Dermis microvascular lymphatic vessel endothelial cell (primary cell): ENCODE measurements at places on chromosomes 16 and 17. TPM values are rescaled to one million over a fixed set of nuclear protein-coding genes. Genes with fewer than 3 reads are reported as not detected.
A peak's percentile ranks its signal among the peaks of the same experiment; 100 is the strongest.

GRCh38 chr17:65058146-65058545, 1.6 kb upstream of the GNA13 start:
- DNase-seq: no peak

DNA sequence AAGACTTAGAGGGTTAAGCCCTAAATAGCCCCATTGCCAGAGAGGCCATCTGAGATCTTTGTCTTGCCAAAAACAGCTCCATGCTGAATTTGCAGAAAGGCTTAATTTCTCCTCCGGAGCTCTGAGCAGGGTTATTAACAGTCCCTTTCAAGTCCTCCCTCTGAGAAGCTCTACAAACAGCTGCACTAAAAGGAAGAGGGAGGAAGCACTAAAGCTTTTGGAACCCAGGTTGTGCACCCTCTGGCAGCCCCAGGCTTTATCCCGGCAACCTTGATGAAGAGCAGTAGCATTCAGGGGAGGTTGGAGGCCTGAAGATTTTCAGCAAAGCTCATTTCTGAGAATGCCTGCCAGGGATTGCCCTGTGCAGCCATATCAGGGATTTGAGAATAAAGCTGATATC, 554.7 kb downstream of the RBFOX1 start:
- DNase-seq: no peak

DNA sequence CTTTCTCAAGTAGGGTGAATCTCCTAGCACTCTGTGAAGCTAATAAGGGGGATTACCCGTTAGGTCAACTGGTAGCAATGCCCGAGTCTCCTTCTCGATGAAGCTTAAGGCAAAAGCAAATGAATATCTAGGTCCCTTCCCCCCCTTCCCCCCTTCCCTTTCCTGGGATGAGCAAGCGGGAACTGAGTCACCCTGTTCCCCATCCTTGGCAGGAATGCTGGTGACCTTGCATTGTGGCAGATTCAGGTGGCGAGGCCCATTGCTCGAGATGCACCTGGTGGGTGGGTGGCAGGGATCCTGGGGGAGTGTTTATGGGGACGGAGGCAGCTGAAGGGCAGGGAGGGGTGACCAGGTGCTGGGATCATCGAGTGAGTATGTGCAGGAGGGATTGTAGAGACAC, 7.1 kb downstream of the NXPH3 start:
- DNase-seq: peak; percentile 40

The TBC1D3 gene
- not detected in 2 replicates for total RNA-seq

GRCh38 chr16:50547340-50548124, 664 bp upstream of the NKD1 start:
- no peak for DNase-seq

- peak; percentile 58 for DNase-seq
Observed at GRCh38 chr17:80036715-80037477, 454 bp downstream of the CCDC40 start.

DNA sequence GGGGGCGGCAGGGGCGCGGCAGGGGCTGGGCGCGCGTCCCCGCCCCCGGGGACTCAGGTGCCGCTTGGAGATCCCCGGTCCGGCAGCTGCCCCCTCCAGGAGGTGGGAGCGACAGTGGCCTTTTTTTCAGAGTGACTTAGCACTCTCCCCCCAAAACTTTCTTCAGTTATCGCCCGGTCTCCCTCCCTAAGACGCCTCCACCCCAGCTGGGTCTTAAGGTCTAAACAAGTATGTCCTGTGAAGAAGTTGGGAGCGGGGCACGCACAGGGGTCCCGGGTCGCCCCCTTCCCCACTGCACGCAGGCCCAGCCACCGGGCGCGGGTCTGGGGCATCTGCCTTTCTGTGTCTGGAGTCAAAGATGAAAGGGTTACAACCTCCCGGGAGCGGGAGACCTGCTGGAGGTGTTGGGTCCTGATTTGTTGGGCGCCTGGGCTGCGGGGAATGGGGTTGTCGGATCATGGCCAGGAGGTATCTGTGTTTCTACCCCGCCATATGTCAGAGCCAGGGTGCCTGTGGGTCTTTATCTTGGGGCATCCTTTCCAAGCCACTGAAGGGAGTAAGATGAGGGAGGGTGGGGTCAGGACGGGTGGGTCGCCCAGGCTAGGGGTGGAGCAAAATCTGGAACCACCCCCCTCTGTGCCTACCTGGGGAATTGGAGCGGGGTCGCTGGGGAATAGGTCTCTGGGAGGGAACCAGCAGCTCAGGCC, 757 bp downstream of the FMNL1 start:
- DNase-seq: no peak

The HAS3 gene
- 1.0 and 7.6 TPM in 2 replicates for total RNA-seq

The CCL8 gene
- 0.13 TPM in 2 replicates for total RNA-seq
